ENCODE measurements at places on chromosomes 3 and 15. TPM values are rescaled to one million over a fixed set of nuclear protein-coding genes. Genes with fewer than 3 reads are reported as not detected.

CCDC191 gene
- 3.8 TPM for total RNA-seq

RNF168 gene
- 23.1 TPM for total RNA-seq

NLGN1 gene
- 5.1 TPM for total RNA-seq

ZDHHC23 gene
- total RNA-seq, result 3.8 TPM

RPP25 gene
- 12.4 TPM for total RNA-seq

CNTN6 gene
- 0.17 TPM for total RNA-seq

CD276 gene
- total RNA-seq, result 127 TPM

SERPINI2 gene
- total RNA-seq, result not detected

AMT gene
- 1.4 TPM for total RNA-seq

EOMES gene
- total RNA-seq, result 0.68 TPM

CISH gene
- 3.5 TPM for total RNA-seq

HSPBAP1 gene
- 22.9 TPM for total RNA-seq

EPHB3 gene
- not detected for total RNA-seq

OXTR gene
- total RNA-seq, result 0.34 TPM

FEZF2 gene
- not detected for total RNA-seq

SPRED1 gene
- 36.2 TPM for total RNA-seq

THSD4 gene
- total RNA-seq, result 0.44 TPM

ZBTB38 gene
- total RNA-seq, result 130 TPM

LIPC gene
- total RNA-seq, result not detected

LDHAL6B gene
- total RNA-seq, result not detected

VIPR1 gene
- 3.6 TPM for total RNA-seq

SSUH2 gene
- 2.1 TPM for total RNA-seq

DZIP1L gene
- 11.9 TPM for total RNA-seq

ARPIN gene
- 18.9 TPM for total RNA-seq

C3orf20 gene
- 0.16 TPM for total RNA-seq

PHLDB2 gene
- 97.2 TPM for total RNA-seq

TMEM207 gene
- total RNA-seq, result not detected

CHMP2B gene
- 24.7 TPM for total RNA-seq

ZSCAN29 gene
- total RNA-seq, result 19.4 TPM

DNAJA4 gene
- total RNA-seq, result 14.3 TPM

TERC gene
- total RNA-seq, result 21.2 TPM

CCR3 gene
- total RNA-seq, result not detected

KCNH8 gene
- total RNA-seq, result not detected

TMC3 gene
- total RNA-seq, result not detected

CKMT1A gene
- not detected for total RNA-seq

CRYGS gene
- 7.9 TPM for total RNA-seq

CYP8B1 gene
- total RNA-seq, result not detected

MESP2 gene
- total RNA-seq, result 0.57 TPM

MAPKAPK3 gene
- total RNA-seq, result 25.8 TPM

CLRN1 gene
- not detected for total RNA-seq

AGTR1 gene
- total RNA-seq, result 195 TPM

SEMA5B gene
- not detected for total RNA-seq

CCR1 gene
- 81.9 TPM for total RNA-seq

All from subcutaneous adipose tissue (tissue), 4 donors.